Dermis blood vessel endothelial cell (primary cell): ENCODE measurements at places on chromosomes 4 and X.

- peak; percentile 34 for DNase-seq
Measured at GRCh38 chr4:150818661-150819060, 196.4 kb downstream of the LRBA start.

- no peak for DNase-seq
Measured at GRCh38 chr4:2702361-2702760, 53.8 kb downstream of the TNIP2 start.

GRCh38 chr4:128658214-128658631, 151.3 kb upstream of the JADE1 start:
- DNase-seq: peak; percentile 16

DNA sequence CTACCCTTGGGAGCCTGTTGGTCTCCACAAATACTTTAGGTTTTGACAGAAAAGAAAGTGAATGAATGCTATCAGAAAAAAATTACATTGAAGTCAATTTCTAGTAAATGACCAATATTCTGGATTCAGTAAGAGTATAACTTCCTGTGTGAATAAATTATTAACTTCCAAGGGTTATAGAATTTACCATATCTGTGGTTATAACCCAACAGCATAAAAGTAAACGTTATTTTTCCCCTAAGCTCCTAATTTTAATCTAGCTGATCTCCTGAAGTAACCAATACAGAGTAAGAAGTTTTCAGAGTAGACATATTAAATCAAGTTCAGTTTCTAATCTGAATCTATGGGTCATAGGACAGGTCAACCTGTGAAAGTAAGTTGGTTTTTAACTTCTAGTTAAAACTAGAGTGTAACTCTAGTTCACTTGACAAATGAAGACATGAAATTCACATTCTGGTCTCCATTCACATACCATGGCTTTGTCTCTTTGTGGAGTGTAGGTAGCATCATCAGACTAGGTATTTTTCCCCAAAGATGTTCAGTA, 22.8 kb downstream of the DTHD1 start:
- DNase-seq: no peak

- DNase-seq: no peak
Measured at GRCh38 chr4:73181231-73181630, 77.4 kb downstream of the ANKRD17 start.

GRCh38 chr4:76365636-76366035, 55.3 kb downstream of the CCDC158 start:
- no peak for DNase-seq

DNA sequence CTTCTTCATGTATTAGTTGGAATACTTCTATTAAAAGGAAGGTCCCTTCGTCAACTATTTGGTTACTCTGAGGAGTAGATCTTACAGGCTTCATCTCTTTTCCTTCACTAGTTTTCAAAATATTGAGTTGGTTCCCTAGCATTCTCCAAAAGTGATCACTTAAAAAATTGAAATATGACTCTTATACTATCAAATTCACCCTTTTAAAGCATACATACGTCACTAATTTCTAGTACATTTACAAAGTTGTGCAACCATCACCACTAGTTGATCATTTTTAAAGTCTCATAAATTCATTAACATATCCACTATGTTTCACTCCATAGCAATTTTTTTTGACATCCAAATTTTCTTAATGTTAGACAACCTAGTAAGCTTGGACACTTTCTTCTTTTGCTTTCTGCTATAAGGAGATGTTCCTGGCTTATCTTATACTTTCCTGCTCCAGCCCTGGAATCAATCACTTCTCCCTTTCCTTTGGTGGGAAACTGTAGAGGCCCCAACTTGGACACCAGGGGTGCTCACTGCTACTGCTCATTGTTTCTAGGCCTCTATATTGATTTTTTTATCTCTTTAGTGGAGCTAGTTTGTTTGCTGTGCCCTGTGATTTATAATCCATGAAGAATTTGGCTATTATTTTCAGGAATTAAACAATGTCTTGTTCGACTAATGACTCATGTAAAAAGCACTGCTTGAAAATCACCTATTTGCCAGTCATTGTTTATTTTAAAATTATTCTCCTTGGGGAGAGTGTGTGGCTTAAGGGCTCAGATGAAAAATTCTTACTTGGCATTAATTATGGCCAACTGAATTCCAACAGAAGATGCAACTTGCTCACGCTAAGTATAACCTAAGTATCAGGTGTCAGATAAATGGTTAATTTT, 4.0 kb upstream of the ZFX start:
- DNase-seq: peak; percentile 48

DNA sequence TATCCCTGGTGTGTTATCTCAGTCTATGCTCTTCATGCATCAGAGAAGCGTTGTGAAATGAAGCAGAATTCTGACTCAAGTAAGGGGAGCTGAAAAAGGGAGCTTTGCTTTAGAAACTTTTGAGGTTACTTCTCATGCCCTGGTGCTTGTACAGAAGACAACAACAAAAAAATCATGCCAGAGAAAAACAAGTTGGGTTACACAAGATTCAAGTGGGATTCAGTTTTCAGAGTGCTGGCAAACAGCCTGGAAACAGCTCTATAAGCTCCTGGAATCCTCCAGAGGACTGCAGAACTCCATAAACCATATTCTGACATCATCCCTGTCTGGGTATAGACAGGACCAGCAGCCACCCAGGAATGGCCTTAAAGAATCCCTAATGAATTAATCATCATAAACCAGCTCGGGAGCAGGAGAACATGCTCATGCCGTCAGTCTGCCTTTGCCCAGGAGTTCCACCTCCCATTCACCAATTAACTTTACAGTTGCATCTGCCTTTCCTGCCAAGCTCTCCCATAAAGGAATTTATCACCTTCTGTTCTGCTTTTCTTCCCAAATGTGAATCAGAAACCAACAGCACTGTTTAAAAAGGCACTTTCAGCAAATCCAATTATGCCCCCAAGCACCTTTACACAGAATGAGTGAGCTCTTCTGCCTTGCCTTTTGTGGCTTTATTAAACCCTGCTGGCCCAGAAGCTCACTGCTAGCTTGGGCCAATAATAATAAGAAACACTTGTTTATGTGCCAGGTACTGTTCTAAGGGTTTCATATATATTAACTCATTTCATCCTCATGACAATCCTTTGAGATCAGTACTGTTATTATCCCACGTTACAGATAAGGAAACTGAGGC, 54.5 kb upstream of the FBXW7 start:
- DNase-seq: no peak

GRCh38 chr4:138487670-138488069, 245.5 kb upstream of the SLC7A11 start:
- no peak for DNase-seq

DNA sequence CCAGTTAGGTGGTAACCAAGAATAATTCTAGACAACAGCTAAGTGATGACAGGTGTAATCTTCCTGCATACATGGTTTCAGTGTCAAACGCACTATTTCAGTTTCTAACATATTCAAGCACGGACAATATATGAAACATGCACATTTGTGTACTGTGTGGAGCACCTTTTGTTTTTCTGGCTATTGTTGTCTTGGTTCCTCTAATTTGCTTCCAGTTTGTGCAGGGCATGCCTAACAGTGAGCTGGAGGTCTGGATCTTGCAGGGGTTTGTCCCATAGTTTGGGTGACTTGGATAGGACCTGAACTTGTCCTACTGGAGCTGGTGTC, 70.5 kb upstream of the TBC1D9 start:
- no peak for DNase-seq

DNA sequence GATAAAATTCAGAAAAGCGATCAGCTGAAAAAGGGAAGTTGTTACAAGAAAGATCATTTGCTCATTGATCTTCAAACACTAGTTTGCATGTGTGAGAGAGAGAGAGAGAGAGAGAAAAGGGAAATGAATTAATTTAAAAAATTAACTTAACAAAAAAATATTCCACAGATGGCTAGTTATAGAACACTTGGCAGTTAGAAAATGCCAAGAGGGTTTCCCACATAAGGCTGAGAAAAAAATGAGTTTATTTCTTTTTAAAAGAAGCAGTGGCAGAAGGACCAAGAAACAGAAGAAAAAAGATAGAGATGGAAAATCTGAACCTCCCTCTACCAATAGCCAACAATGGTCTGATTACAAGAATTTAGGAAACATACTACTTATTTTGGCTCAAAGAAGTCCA, 47.1 kb downstream of the FGF13 start:
- DNase-seq: no peak

DNA sequence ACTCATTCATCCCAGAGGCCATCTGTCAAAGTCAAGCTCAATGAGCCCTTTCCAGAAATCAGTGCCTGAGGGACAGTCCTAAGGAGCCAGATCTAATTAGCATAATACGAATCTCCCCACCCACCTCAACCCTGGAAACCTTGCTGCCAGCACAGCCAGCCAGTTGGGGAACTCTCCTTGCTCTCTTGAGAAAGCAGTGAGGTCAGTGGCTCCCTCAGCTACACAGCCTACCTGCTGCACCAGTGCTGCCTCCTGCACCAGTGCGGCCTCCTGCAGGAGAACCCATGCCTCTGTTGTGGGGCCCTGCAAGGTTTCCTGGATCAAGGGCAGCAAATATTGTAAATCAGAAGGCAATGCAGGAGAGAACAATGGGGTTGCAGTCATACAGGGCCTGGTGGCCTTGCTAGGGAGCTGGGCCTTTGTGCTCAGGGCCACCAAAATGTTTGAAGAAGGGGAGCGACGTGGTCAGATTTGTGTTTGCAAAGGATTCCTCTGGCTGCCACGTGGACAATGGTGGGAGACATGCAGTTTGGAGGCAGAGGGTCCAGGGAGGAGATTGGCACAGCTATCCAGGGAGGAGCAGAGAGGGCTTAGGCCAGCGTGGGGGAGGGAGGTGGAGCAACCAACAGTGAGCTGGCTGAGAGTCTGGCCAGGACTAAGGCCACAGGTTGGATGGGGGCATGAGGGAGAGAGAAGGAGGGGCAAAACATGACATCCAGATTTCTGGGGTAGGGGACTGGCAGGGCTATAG, 124.3 kb upstream of the MAMLD1 start:
- no peak for DNase-seq

- peak; percentile 16 for DNase-seq
Measured at GRCh38 chrX:124018023-124018422, 56.5 kb downstream of the STAG2 start.

DNA sequence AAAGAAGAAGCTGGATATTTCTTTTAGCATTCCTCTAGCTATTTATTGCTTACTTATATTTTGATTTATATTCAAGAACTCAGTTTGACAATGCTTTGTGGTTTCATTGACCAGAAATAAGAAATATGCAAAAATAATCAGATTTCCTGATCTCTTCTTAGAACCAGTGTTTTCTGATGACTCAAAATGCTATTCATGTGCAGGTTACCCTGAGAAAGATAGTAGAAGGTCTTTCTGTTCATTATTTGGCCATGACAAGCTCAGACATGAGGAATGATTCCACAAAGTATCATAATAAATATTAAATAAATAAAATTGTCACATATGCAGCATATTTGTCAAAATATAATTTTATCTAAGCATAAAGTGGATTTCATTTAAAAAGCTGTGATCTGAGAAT, 24.1 kb downstream of the ADH7 start:
- DNase-seq: no peak

DNA sequence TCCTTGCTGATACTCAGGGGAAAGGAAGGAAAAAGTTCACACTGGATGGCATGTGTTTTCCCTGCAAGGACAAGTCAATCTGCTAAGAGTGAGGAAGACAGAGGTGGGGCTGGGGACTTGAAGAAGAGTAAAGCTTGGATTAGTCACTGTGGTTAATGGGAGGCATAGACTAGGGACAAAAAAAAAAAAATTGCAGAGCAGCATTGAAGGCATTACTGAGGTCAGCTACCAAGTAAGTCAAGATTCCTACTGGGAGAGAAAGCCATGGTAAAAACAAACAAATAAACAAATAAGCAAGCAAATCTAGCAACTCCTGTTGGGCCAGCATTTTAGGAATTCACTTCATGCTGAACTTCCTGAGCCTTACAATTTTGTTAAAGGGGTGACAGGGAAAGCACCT, 58.2 kb upstream of the GPC4 start:
- DNase-seq: no peak
